ENCODE measurements at places on chromosomes 1 and 21. TPM values are rescaled to one million over a fixed set of nuclear protein-coding genes. Genes with fewer than 3 reads are reported as not detected.

Gene TMEM59
- total RNA-seq: 195 TPM

GRCh38 chr1:176926330-176927086 lies 238.0 kb downstream of the ASTN1 start:
- H3K4me1 ChIP-seq: peaks cover 3% of the 10 kb centered on the region
- peaks cover 30% of the 10 kb centered on the region for H3K36me3 ChIP-seq

Gene SLC5A9
- 1.1 TPM for total RNA-seq

Gene SLC30A2
- not detected for total RNA-seq

GRCh38 chr1:230772457-230773395 lies 25.5 kb downstream of the CAPN9 start:
- H3K36me3 ChIP-seq: no peaks in the 10 kb centered on the region
- H3K27me3 ChIP-seq: peaks cover 12% of the 10 kb centered on the region

GRCh38 chr1:62077821-62078220 lies 116.8 kb upstream of the L1TD1 start:
- no peaks in the 10 kb centered on the region for H3K36me3 ChIP-seq
- no peaks in the 10 kb centered on the region for H3K4me1 ChIP-seq
- peaks cover 1% of the 10 kb centered on the region for H3K27me3 ChIP-seq

GRCh38 chr1:65420590-65421350 lies at the start of the genes LEPR and LEPROT:
TSS of gene LEPR (plus strand) at chr1:65420668. CDS start at chr1:65565566, 144,898 bp downstream.
TSS of gene LEPROT (plus strand) at chr1:65420668. CDS start at chr1:65420725, 57 bp downstream.
- peaks cover 28% of the 10 kb centered on the region for H3K4me1 ChIP-seq
- peaks cover 19% of the 10 kb centered on the region for H3K36me3 ChIP-seq

Gene TAL1
- 199 TPM for total RNA-seq

All from endothelial cell (in vitro differentiated cells).